ENCODE measurements at places on chromosomes 13 and 19.
A peak's percentile ranks its signal among the peaks of the same experiment; 100 is the strongest.

DNA sequence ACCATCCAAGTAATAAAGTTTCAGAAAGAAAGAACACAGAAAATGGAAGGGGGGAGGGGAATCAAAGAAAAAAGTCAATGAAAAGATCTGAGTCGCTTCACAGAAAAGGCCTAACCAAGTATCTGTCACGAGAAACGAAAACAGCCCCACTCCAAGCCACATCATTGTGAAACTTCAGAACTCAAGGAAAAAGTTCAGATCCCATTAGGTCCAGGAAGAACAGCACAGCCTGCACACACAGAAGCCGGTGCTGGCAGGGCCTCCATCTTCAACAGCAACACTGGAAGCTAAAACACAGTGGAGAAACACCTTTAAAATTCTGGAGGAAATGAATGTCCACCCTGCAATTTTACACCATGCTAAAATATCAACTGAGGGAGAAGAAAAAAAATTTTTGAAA is 8.0 kb downstream of the STK24 start:
- no peak for DNase-seq

DNA sequence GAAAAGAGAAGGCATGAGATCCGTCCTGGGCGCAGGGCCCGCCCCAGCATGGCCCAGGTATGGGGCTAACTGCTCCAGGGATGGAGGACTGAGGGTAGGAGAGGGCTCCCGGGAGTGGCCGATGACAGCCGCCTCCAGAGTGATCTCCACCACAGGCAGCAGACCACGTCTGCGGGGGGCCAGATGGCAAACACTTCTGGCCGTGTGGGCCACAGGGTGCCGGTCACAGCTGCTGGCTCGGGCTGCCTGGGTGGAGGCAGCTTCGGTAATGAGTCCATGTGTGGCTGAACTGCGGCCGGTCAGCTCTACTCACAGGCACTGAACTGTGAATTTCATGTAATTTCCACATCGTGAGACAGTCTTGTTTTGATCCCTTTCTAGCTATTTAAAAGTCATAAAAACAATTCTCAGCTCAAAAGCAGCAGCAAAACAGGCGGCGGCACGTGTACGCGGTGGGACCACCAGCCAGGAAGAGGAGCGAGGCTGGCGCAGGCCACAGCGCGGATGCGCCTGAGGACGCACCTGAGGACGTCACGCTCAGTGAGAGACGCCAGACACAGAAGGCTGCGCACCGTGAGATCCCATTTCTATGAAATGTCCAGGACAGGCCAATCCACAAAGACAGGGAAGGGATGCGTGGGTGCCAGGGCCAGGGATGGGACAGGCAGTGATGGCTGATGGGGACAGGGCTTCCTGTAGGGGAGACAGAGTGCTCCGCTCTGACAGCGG is 4.0 kb downstream of the LSM7 start:
- no peak for DNase-seq

DNA sequence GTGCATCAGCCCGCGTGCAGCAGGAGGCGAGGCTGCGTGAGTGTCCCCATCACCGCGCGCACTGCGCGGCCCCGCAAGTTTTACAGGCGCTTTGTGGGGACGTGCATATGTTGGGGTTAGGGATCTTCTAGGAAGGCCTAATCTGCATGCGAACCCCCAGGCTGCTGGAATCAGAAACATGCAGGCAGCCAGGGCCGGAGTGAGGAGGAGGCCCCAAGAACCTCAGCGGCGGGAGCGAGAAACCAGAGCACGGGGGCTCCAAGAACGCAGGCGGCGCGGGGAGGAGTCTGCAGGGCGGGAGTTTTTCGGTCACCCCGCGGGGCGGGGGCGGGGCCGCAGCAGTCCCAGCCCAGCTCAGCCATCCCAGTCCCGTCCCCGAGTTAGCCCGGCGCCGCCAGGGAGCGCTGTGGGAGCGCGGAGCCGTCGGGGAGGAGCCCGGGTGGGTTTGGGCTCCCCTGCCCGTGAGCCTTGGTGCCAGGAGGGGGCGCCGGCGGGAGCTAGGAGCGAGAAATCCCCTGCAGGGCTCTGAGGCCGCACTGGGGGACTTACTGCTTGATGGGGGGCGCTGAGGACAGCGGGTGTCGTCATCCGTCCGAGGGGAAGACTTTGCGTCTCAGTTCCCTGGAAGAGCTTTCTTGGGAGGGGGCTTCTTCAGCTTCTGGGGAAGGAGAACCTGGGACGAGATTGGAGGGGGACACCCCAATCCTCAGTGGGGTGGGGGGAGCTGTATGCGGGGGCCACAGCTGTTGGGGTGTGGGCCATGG is 933 bp upstream of the NRTN start:
- DNase-seq, result peak; percentile 79

DNA sequence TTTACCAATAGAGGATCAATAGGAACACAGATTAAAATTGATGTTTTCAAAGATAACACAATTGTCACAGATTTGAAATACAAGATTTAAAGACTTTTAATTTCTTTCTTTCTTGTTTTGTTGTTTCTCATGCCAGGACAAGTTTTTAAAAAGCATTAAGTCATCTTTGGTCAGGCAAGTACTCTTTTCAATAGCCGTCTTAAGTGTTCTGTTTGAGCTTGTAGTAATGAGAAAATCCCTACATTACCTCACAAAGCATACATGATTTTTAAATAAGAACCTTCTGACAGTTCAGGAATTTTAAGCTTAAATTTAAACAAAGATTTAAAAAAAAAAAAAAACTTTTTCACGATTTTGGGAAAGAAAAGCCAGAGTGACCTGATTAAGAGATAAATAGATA is 216.3 kb upstream of the PRR20A start:
- no peak for DNase-seq

DNA sequence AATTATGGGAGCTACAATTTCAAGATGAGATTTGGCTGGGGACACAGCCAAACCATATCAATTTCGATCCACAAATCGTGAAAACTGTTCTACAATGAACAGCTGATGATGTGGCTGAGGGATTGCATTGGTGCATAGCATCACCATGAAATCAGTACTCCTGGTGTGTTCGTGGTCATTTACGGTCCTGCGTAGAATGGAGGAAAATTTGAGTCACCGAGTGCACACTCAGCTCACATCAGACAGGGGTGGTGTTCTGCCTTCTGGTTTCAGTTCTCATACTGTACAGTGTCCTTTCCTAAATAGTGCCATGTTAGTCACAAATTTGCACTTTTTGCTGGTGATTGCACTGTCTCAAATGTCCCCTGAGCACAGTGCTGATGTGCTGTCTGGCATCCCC is 39.2 kb downstream of the MYH14 start:
- DNase-seq, result no peak
